ENCODE measurements at places on chromosomes 13 and 19. TPM values are rescaled to one million over a fixed set of nuclear protein-coding genes. Genes with fewer than 3 reads are reported as not detected.

Gene MIA
- total RNA-seq: not detected

Gene FUT2
- not detected for total RNA-seq

Gene PROSER3
- 10.9 TPM for total RNA-seq

Gene ANKLE1
- total RNA-seq: 0.57 TPM

Gene GNG7
- total RNA-seq: 0.44 TPM

Gene PNMA8A
- total RNA-seq: 2.2 TPM

Gene ZNF841
- 25.2 TPM for total RNA-seq

Gene RNF17
- 0.88 TPM for total RNA-seq

Gene ZNF625
- total RNA-seq: 7.0 TPM

Gene GJB6
- not detected for total RNA-seq

Gene USHBP1
- total RNA-seq: not detected

Gene CRB3
- total RNA-seq: not detected

Gene THSD1
- total RNA-seq: 9.6 TPM

Gene GATAD2A
- 121 TPM for total RNA-seq
